CD4-positive, alpha-beta T cell treated with Interleukin-17A for 4 hours (primary cell): ENCODE measurements at places on chromosomes 5 and 9.

- DNase-seq, result peak; percentile 43
These were observed 1060.6 kb upstream of the ACO1 start for GRCh38 chr9:31323726-31324444.

GRCh38 chr5:168651648-168652047 is 72.5 kb upstream of the PANK3 start:
- DNase-seq, result no peak

GRCh38 chr5:33715661-33716060 is 176.1 kb downstream of the ADAMTS12 start:
- no peak for DNase-seq

GRCh38 chr9:130237763-130238524 is 27.6 kb upstream of the HMCN2 start:
- no peak for DNase-seq

DNA sequence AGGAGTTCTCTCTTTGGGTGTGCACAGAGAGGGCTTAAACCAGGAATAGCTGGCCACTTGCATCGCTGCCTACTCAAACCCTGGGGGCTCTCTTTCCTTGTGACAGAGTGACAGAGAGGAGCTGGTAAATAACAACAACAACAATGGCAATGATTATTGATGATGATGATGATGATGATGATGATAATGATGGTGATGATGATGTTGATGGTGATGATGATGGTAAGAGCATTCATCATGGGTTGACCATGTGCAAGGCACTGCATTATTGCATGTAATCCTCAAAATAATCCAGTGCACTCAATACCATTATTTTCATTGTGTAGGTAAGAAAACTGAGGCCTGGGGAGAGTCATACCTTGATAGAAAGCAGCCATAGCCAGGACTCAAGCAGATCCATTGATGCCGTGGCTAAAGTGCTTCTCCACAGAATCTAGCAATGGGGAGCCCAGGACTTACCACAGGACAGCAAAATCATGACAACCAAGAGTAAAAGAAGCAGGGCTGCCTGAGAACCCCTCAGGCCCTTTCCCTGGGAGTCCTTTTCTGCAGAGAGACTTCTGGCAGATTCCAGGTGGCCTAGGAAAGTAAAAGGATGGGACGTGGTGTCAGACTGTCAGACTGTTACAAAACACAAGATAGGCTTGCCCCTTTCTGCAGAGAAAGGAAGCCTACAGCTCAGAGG is 4.8 kb downstream of the FOXI1 start:
- DNase-seq, result no peak

DNA sequence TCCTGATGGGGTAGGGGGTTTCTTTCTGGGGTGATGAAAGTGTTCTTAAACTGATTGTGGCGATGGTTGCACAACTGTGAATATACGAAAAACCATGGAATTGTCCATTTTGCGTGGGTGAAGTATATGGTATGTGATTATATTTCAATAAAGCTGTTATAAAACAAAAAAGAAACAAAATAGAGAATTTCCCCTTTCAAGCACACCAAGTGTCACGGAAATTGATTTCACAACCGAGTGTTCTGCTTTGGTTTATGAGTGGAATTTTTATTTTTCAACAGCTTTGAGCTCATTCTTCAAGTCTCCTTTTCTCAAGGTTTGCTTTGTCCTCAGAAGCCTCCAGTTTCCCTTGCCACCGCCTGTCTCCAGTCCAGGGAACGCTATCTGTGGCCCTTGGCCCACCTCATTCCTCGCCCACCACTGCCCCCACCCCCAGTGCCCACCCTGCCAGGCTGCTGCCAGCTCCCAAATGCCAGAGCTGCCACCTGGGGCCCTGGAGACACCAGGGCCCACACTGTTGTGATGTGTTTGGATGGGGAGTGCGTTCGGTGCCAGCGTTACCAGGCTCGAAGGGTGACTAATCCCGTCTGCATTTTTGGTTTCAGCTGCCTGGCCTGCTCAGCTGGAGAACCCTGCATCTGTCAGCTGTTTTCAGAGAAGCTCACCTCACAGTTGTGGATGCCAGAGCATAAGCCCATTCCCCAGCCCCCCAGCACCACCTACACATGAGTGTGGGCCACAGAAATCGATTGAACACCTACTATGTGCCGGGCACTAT is 30.4 kb downstream of the DUSP1 start:
- DNase-seq, result no peak

GRCh38 chr5:14816999-14817761 is 54.4 kb downstream of the ANKH start:
- DNase-seq, result peak; percentile 23

DNA sequence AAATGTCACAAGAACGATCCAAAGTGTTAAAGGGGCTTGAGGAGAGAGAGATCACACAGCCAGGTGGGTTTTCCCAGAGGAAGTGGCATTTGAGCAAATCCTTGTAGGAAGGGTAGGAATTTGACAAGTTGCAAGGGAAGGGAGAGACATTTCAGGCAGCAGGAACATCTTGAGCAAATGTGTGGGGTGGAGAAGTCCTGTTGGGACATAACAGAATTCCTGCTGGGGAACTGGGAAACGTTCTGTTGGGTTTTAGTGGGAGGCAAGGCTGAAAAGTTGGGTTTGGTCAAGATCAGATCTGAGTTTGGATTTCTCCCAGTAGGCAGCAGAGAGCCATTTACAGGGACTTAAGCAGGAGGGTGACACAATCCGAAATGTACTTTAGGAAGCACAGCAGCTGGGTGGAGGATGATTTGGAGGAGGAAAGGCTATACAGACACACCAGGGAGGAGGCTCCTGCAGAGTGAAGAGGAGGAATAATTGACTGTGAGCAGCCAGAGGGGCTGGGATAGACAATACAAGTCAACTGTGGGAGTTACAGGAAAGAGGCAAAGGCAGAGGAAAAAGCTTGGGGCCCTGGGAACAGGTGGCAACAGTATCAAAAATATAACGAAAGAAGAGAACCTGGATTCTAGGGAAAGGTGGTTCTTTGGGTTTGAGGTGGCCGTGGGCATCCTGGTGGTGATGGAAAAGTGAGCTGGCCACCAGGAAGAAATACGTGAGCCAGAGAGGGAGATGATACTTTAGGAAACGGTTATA is 3.1 kb upstream of the ZSWIM6 start:
- no peak for DNase-seq

DNA sequence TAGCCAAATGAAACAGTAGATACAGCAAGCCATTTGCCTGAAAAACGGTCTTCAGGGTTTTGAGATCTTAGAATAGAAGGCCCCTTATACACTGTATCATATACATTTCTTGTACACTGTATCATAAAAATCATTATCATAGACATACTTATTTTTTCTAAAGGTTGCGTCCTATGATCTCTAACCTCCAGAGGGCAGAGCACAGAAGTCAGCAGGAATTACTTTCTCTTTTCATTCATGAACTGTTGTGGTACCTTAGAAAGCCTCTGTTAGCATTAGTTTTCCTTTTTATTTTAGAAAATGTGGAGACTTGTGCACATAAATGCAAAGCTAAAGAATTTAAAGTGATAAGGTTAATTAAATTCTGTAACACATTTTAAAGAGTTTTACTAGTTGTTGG is 115.4 kb downstream of the OXCT1 start:
- no peak for DNase-seq

DNA sequence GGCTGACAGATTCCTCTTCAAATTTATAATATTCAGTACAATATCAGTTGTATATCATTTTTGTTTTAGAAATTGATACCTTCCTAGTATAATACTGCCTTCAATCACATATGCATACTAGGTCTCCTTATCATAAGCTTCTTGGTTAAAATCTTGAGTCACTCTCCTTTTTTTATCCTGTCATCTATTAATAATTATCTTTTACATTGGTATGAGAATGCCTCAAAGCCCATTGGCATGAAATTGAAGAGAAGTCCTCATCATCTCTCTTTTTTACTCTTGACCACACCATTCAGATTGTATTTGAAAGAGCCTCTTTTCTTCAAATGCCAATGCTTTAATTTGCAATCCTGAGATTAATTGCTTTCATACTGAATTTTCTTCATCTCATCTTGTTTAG is 810.3 kb downstream of the BRINP1 start:
- no peak for DNase-seq

GRCh38 chr5:108523360-108523759 is 141.5 kb upstream of the FBXL17 start:
- DNase-seq, result no peak
